ENCODE measurements at places on chromosomes 7 and 10.
A peak's percentile ranks its signal among the peaks of the same experiment; 100 is the strongest.

DNA sequence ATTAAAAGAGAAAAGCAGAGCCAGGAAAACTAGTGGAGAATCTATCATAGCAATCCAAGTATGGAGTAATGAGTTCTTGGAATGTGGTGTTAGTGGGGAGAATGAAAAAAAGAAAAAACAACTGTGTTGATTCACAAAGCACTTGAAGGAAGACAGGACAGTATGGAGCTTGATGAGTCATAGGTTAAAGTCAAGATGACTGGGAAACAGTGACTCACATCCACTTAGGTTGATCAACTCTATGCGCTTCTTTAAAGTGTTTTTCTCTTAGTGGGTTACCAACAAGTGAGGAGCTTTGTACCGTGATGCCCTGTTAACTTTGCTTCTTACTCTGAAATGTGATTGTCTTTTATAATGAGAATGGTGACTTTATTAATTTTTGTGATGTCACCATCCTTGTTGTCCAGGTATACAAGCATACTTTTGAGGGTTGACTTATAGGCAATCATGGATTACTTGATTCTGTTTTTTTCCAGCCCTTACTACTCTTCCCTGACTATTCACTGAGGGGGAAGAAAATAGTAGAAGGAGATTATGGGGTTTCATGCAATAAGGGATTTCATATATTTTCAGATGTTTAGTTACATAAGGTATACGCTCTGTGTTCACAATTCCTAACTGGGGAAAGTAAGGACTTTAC, 32.1 kb upstream of the MDFIC start:
- no peak for DNase-seq

- DNase-seq, result peak; percentile 44
Observed at GRCh38 chr10:45373576-45374349, at the start of gene ALOX5. Gene ALOX5, plus strand, starts transcription at chr10:45374216. Its CDS starts 64 bp downstream, at chr10:45374280.

DNA sequence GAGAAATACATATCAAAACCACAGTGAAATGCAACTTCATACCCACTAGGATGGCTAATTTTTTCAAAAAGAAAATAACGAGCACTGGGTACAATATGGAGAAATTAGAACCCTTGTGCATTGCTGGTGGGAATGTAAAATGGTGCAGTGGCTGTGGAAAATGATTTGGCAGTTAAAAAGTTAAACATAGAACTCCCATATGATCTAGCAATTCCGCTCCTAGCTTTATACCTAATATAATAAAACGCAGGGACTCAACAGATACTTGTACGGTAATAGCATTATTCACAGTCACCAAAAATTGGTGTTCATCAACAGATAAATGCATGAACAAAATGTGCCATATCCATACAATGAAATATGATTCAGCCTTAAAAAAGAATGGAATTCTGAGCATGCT, 58.8 kb upstream of the PLPP4 start:
- DNase-seq, result no peak

- no peak for DNase-seq
Observed at GRCh38 chr10:6513476-6513875, 66.6 kb downstream of the PRKCQ start.

- no peak for DNase-seq
Observed at GRCh38 chr10:28217848-28218247, 85.0 kb downstream of the MPP7 start.

DNA sequence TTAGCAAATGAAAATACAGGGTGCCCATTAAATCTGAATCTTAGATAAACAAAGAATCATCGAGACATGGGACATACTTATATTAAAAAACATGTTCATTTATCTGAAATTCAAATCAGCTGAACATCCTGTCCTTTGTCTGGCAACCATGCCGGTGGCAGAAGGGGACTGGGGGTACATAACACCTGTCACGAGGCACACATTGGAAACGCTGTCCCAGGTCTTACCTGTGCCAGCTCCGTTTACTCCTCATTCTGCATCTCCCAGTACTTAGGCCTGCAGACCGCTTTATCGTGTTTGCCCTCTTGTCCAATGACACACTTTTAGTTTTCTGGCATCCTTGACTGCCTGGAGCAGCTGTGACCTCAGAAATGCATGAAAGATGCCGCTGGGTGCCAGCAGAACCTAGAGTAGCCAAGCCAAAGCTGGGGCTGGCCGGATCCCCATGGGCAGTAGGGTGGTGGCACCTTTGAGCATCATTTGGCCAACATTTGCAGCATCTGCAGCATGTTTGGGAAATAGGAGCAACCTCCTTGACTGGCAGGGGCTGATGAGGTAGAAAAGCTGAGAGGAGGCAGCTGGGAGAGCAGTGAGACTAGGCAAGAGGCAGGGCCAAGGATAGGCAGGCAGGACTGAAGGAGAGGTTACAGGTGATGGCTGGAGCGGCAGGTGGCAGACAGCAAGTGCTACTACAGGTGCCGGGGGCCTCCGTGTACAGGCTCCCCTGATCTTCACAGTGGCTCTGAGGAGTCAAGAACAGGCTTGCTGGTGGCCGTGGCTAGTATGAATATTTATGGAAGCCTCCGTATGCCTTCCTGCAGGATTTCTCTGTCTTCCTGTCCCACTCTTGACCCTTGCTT, 62.3 kb upstream of the BTBD16 start:
- DNase-seq, result no peak

GRCh38 chr10:70540089-70540788, 61.7 kb downstream of the PALD1 start:
- no peak for DNase-seq

DNA sequence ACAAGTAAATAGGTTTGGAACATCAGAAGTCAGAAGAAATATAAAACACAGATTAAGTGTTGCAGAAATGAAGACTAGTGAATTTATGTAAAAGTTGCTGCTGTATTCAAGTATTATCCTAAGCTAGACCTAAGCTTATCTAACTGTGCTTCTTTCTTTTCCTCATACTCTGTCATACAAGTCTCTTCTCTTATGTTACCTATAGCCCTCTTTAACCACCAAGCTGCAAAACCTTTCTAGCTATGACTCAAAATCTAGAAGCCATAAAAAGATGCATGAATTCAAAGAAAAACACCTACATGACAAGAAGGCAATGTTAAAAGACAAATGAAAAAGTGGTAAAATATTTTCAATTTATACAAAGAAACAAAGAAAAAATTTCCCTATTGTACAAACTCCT, 23.0 kb downstream of the DENND11 start:
- no peak for DNase-seq

DNA sequence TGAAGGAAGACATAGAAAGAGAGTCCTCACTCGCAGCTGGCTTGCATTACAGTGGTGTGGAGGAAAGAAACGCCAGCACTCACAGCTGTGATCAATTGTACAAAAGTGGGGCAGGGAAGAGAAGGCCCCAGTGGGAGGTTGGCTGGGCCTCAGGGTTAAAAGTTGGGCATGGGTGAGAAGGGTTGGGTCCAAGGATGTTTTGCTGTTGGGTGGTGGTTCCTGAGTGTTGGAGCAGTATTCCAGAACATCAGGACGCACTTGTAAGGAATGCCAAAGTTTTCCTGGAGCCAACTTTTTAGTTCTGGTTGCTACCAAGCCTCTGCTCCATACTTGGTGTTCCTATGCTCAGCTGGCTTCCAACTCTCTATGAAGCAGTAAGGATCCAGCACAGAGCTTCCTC, 55.4 kb upstream of the MKRN1 start:
- no peak for DNase-seq

GRCh38 chr10:90718182-90718581, 139.7 kb downstream of the HTR7 start:
- DNase-seq, result no peak

DNA sequence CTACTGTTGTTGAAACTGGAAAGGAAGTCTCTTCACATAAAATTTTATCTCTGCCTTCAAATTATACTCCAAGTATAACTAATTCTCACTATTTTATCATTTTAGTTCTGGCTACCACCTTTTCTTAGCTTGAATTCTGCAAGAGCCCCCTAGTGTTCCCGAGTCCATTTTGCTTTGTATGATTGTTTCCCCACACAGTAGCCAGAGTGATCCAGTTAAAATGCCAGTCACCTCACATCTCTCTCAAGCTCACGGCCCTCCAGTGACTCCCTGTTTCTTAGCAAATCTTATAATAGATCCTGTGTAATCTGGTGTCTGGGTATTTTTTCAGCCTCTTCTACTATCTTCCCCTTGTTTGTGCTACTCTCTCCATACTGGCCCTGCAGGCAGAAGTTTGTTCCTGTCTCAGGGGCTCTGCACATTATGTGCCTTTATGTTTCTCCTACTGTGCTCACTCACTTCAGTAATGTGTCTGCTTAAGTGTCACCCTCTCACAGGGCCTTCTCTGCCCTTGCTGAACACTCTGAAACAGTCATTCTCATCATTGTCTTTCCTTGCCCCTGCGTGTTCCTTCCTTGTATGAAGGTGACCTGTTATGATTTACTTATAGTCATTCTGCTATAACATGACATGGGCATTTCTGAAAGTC, 8.9 kb downstream of the WAC start:
- no peak for DNase-seq

GRCh38 chr10:77164616-77165311, 472.8 kb downstream of the KCNMA1 start:
- DNase-seq, result no peak

- DNase-seq, result no peak
Observed at GRCh38 chr10:22501413-22501812, 156.1 kb downstream of the SPAG6 start.

- no peak for DNase-seq
Observed at GRCh38 chr10:79322616-79323543, 24.4 kb upstream of the PPIF start.

GRCh38 chr10:59227136-59227673, 50.8 kb downstream of the PHYHIPL start:
- no peak for DNase-seq

GRCh38 chr10:124077208-124077993, 16.0 kb downstream of the CHST15 start:
- no peak for DNase-seq

GRCh38 chr7:79608005-79608404, 154.5 kb upstream of the MAGI2 start:
- no peak for DNase-seq

GRCh38 chr7:64849250-64849923, 53.7 kb upstream of the ZNF273 start:
- peak; percentile 91 for DNase-seq

DNA sequence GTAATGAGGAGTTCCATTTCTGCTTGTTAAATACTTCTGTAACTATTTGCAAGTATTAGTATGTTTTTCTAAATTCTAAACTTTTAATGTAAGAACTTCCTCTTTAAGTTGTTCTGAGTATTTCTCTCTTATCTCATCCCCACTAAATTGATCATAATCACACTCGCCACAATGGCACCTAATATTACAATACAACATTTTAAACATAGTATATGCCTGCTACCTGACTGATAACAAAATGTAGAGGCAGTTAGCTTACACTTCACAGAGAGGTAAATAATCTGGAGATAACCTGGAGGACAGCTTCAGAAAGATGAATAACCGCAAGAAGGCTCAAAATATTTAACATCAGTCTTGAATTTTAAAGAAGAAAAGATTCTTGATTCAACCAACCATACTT, 48.6 kb downstream of the HIBADH start:
- no peak for DNase-seq

DNA sequence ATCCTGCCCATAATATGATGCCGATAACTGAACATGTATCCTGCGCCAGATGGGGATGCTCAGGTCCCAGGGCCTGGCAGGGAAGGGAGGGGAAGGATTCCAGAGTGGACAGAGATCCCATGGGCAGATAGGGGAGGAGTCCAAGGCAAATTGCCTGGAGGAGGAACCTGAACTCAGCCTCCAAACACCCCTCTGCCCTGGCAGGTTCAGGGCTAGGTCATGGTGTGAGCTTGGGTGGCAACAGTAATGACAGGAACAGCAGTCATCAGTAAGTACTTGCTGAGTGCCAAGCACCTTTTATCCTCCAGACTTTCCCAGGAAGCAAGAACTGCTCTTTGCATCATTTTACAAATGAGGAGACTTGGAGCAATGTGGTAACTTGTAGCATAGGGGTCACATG, 3.8 kb upstream of the PALD1 start:
- no peak for DNase-seq

GRCh38 chr10:104309980-104310978, 28.0 kb downstream of the ITPRIP start:
- DNase-seq, result no peak

GRCh38 chr10:22159180-22159579, 58.6 kb downstream of the EBLN1 start:
- DNase-seq, result no peak

- DNase-seq, result no peak
Observed at GRCh38 chr7:157949711-157950110, 612.9 kb downstream of the DNAJB6 start.
